Adipocyte (in vitro differentiated cells): ENCODE measurements at places on chromosomes 1 and 21.

- DNase-seq = no peak
Observed at GRCh38 chr1:21621761-21622436, 47.3 kb downstream of the RAP1GAP start.

DNA sequence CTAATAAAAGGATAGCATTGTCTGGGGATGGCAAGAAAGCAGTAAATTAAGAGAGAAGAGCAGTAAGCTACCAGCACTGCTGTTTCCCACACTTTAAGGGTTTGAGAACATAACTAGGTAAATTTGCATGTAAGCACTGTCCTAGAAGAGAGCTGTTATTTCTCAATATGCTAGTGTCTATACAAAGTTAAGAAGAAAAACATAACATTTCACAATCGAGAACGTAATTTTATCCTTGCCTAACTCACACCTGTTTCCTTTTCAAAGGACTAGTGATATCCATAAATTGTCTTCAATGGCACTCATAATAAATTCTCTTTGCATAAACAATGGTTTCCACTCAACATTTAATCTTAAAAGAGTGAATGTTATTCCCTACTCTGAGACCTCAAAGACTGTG lies 576.0 kb downstream of the PTBP2 start:
- DNase-seq = peak; percentile 30

DNA sequence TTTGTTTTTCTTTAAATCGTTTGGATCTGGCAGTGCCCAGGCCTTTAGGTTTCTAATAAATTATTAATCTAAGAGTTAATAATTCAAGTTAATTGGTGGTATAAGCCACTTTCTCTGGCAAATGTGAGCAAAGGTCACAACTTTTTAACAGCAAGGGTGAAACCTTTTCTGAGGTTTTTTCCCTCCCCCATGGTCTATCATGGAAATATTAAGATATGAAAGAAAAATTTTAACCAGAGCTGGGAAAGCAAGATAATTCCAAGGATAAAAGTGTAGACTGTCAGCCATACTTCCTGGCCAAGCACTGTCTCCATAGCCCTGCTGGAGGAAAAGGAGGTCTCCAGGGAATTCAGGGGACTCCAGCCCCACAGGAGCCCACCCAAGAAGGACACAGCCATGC lies 341.2 kb downstream of the SETD4 start:
- no peak for DNase-seq

GRCh38 chr1:12064073-12064969 lies 1.2 kb downstream of the TNFRSF8 start:
- DNase-seq = no peak

DNA sequence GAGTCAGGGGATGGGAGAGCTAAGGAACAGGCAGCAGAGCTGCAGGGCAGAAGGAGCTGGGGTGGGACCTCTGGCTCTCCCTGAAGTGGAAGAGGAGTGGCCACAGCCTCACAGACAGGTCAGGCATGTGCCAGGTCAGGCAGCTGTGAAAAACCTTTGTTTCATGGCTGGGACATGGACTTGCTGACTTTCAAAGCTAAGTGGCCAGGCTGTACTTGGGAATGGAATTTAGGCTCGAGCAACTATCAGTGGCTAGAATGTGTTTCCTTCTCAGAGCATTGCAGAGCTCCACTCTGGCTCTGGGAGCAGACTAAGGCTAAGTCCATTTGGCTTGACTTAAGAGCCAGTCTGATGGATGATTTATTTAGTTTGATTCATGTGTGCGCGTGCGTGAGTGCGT lies 385.1 kb downstream of the LMX1A start:
- no peak for DNase-seq

GRCh38 chr1:27116232-27116631 lies 38.7 kb downstream of the SLC9A1 start:
- DNase-seq = no peak

- no peak for DNase-seq
Observed at GRCh38 chr1:163265547-163265946, 56.2 kb upstream of the NUF2 start.

DNA sequence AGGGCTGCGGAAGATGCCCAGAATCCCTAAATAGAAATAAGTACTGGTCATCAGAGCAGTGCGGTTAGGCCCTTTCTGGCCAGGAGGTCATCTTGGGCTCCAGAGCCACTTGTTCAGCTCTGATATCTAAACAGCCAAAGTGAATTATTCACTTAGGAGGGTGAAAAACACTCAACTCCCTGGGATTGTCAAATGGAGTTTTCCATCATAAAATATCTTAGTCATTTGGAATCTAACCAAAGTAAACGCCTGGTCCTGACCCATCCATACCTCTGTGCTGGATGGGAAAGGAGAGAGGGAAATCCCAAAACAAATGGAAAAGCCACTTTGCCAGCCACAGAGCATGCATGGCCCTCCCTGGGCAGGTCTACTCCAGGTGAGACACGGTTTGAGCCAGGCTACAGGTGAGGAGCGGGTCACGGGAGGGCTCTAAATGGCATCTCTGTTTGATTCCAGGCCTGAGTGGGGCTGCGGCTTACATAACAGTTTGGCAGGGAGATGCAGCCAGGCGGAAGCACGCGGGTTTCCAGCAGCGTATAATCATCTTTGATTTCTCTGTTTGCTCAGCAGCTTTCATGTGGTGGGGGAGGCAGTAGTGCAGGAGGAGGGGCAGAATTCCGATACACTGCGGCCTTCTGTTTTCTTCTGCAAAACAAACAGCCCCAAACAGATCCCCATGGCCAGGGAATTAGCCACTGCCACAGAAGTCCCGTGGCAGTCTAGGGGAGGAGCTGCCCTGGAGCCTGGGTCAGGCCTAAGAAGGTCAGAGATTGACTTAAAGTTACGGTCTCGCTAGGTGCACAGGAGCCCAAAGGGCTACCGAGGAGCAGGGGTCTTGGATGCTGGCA lies 59.1 kb upstream of the ZNF648 start:
- DNase-seq = peak; percentile 39

DNA sequence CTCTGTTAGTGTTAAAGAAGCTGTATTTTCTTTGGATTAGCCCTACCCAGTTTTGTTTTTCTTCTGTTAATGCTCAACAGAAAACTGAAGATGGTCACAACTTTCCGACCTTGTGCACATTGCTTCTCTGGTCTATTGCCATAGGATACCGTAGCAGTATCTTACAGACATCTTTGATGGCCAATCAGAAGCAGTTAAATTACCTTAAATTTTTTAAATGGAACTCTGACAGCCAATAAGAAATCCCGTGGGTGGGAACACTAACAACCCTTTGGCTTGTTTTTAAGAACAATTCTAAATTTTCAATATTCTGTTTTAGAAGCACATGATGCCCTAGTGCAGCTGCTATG lies 17.2 kb downstream of the NFYC start:
- peak; percentile 89 for DNase-seq

- DNase-seq = peak; percentile 28
Observed at GRCh38 chr1:53737648-53738204, 1.2 kb downstream of the GLIS1 start.

GRCh38 chr1:3730543-3731247 lies 21.6 kb upstream of the CCDC27 start:
- DNase-seq = no peak

- no peak for DNase-seq
Observed at GRCh38 chr1:32250893-32251716, at the start of gene LCK. Gene LCK (plus strand): TSS chr1:32251265. CDS start chr1:32274330, 23,065 bp downstream.

- no peak for DNase-seq
Observed at GRCh38 chr1:86104606-86105532, 51.7 kb downstream of the COL24A1 start.

DNA sequence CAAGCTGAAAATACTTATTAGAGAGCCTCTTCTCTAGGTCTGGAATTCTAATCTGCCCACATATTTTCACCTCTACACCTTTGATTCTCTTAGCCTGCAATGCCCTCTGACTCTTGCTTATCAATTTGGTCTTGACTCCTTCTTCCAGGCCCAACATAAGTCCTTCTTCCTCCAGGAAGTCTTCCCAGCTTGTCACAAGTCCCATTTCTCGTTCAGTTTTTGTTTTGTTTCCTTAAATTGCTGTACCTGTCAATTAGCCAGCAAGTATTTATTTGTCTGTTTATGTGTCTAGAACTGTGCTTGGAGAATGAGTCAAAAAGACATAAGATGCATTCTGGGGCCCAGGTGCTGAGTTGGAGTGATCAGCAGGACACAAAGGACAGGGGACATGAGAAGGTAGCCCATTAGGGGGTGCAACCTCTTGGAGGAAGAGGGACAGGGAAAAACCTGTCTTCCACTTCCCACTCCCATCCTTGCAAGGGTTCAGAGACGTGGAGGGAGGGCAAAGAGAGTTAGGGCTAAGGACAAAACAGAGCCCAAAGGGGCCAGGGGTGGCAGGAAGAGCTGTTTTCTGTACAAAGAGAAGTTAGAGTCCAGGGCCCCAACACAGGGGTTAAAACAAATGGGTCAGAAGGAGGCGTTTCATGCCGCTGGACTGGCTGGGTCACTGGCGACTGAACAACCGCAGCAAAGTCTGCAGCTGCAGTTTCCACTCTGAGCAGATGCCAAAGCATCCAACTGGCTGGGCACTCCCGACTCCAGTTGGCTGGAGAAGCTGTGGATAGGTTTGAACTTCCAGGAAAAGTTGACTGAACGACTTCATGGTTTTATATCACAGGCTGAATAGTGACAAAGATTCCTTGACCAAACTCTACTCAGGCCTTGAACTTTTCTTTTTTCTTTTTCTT lies 10.7 kb upstream of the CNR2 start:
- no peak for DNase-seq

GRCh38 chr1:159944623-159945455 lies 574 bp downstream of the IGSF9 start:
- no peak for DNase-seq

DNA sequence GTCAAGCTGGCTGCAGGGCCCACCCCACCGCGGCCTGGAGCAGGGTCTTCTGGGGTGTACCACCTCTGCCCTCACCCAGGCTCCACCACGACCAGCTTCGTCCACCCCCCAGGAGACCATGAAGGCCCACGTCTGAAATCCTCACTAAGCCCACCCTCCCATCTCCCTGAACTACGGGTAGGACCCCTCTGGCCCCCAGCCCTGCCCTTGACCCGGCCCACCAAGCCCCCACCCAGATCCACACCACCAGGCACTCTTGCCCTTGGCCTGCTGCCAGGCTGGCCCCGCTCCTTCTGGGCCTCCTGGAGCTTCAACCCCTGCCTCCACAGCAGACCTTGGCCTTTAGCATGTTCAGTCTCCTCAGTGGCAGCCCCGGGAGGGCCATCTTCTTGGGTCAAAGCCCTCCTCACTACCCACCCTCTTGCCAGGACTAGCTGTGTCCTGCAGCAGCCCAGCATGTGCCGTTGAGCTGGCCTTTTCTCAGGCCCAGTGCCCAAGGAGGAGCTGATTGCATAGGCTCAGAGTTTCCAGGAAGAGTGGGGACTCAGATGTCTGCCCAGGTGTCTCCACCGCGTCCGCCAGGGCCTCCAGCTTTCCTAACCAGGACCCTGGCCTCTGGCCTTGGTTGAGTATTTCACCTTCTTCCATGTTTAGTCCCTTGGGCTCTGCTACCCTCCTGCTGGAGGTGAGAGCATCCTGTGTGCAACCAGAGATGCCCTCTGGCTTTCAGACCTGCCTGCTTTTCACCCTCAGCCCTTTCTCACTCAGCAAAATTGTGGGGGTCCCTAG lies 17.7 kb upstream of the SAMD11 start:
- no peak for DNase-seq

DNA sequence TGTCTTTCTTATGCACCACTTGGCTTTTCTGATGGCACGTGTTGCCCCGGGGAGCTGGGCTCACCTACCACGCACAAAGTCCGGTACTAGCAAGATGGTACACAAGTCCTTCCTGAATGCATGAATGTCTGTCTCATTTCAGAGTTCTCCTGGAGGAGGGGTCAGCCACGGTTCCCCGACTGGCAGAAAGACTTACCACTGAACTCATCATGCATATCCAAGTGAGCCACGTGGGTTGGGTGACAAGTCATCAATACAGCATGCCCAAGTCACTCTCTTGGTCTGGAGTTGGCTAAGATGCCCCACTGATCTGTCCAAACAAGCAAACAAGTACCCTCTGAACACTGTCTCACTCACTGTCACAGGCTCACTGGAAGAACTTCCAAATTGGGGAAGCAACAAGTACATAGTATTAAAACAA lies 28.6 kb upstream of the MX1 start:
- DNase-seq = no peak

GRCh38 chr1:165910764-165911421 lies 83.5 kb downstream of the UCK2 start:
- DNase-seq = no peak

DNA sequence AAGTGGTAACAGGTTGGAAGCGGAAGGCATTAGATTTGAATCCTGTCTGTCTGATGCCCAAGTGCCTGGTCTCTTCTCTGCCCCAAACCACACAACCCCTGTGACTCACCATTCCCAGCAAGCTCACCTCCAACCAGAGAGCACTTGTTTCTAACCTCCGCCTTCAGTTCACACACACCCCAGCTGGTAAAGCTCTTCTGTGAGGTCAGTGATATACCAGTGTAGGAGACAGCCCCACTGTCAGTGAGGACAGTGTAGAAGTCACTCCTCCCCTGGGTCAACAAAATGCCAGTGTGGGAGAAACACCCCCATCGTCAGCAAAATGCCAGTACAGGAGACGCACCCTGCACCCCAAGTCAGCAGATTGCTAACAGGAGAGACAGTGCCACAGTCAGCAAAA lies 2.6 kb downstream of the RIMS3 start:
- DNase-seq = no peak

GRCh38 chr1:1437904-1438376 lies 2.5 kb downstream of the VWA1 start:
- no peak for DNase-seq

GRCh38 chr1:78536427-78536826 lies 45.7 kb downstream of the PTGFR start:
- DNase-seq = peak; percentile 33

- peak; percentile 43 for DNase-seq
Observed at GRCh38 chr1:98733782-98734112, 72.2 kb downstream of the SNX7 start.

DNA sequence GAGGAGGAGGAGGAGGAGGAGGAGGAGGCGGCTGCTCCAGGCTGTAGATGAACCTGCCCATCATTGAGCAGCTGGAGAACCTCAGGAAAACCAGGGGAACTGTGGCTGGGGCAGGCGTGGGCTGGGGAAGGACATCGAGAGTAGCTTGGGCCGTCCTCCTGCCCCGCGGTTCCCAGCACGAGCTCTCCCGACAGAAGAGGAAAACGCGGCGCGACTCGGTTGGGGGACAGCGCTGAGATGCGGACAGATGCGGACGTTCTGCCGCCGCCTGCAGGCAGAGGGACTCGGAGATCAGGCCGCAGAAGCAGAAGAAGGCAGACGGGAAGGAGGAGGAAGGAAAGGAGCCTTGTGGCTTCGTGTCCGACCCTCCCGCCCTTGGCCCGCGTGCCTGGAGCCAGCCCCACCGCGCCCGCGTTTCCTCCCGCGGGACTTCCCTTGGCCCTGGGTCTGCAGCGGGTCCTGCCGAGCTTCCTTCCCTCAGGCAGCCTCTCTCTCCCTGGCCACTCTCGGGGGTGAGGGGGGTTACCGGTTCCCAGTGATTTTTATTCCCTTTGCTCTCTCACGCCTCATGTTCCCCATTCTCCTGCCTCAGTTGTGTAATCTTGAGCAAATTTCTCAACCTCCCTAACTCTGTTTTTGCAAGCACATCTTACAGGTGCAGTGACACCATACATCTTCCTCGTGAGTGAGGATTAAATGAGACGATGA lies 1.7 kb upstream of the TNFRSF9 start:
- peak; percentile 65 for DNase-seq
